ENCODE measurements at places on chromosomes 7 and 10.

- DNase-seq = no peak
Measured at GRCh38 chr7:40211276-40212003, 76.6 kb downstream of the SUGCT start.

- DNase-seq = no peak
Measured at GRCh38 chr7:158740657-158741293, 36.2 kb upstream of the NCAPG2 start.

DNA sequence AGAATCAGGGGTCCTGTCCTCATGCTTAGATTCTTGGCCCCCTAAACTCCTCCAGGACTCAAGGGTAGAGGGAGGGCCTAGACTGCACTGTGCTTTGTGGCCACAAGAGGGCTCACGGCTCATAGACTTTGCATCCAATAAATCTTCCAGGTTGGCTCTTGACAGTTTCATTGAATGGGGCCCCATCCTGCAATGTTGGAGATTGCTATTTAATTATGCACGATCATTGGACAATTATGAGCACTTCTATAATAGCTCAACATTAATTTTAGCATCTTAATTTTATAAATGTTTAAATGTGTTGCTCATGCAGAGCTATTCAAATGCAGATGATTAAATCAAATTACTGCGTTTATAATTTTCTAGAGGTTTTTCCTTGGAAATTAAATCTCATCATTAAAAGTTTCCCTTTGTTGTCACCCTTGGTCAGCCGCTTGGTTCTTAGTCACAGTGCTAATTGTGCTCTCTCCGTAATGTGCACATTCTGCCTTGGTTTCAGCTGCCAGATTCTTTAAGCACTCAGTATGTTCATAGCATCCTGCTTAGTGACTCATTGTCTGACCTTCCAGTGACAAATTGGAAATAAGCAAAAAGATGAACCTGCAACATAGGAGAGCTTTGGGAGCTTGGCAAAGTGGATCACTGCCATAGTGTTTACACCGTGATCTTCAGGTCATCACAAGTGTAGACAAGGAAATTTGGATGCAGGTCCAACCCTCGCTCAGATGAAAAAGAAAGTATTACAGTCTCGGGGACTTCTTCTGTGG, 33.4 kb upstream of the PLPP4 start:
- peak; percentile 18 for DNase-seq

DNA sequence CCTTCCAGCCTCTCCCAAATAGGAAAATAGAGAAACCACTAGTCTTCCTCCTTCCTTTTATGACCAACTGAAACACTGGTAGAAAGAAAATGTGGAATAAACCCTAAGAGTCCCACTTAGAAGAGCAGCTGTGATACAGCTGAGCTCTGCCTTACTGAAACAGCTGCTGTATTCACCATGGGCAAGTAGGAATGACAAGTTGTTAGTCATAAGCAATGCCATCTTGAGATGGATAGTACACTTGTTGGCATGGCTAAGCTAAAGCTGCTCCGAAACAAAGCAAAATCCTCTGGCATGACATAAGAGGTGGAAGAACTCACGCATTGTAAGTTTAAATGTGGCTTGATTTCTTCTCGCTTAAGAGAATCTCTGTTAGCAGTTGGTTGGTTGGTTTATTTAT, 48.3 kb upstream of the TMEM236 start:
- no peak for DNase-seq

DNA sequence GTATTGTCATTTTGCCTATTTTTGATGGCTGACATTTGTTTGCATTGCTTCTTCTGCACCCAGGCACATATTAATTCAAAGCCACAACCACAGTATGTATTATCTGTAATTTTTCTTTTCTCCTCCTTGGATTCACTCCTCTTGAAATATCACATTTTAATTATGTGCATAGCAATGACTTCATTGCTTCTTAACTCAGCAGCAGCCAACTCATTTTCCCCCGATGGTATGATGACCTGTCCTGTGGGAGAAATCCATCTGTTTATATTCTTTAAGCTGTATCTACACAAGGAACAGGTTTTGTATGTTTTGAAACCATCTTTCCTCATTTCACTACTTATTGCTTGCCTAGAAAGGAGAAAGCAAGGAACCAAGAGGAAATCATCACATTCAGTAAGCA, 588.8 kb downstream of the INHBA start:
- DNase-seq = no peak

DNA sequence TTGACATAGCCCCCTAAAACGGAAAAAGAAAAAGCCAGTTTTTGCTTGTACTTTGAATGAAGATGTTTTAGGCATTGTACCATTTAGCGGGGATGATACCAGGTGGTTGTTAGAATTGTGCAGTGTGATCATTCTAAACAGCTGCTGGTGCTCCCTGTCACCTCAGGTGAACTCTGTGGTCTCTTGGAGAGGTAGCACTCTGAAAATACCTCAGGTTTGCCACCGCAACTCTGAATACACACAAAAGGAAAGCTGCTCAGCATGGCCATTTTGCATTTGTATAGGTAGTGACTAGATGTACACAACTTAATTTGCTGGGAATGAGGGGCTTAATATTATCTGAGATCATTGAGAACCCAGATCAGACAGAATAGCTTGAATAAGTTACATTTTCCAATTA, 52.6 kb downstream of the PLEKHA8 start:
- DNase-seq = no peak

GRCh38 chr10:30985512-30985911, 46.2 kb downstream of the ZNF438 start:
- no peak for DNase-seq

DNA sequence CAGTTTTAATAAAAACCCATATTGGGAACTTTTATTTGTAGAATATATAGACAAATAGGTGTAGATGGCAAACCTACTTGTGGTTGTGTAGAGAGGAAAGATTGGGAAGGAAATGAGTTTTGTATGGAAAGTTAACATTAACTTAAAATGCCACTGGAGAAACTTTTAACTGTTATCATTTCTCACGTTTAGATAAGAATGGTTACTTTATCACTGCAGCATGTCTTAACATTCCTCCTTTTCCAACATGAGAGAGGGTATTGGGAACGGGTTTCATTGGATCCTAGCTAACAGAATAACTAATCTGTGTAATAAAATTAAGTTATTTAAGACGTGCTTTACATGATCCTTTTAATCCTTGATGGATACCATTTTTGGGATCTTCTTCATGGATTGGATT, 1.8 kb downstream of the LUC7L2 start:
- DNase-seq = no peak

DNA sequence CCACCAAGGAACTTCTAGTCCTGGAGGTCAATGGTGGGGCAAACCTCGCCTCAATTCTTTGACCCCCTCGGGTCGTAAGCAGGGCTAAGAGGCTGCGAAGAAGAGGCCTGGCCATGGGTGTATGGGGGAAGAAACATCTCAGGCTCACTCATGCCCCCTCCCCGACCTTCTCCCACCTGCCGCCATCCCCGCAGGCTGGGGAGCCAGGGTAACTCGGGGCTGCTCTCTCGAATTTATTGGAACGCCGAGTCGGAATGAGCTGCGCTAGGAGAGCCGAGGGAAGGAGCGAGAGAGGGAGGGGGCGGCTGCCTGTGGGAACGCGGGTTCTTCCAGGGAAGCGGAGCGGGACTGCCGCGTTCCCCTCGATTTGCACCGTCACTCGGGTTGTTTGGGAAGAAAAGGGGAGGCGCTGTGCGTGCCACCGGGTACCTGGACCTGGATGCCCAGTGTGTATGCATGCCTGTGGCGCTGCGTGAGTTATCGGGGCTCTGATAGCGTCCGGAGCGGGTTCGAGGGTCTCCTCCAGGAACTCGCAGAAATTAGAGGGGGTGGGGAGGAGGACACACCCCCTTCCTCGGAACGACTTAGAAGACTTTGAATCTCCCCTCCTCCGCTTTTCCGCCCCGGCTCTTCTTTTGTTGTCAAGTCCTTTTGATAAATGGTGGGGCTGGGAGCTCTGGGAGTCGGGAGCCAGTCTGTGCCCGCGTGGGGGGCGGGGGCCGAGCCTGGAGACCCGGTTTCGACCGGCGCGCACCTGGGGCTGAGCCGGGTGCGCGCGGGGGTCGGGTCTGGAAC, 1.8 kb upstream of the ZNF503 start:
- peak; percentile 15 for DNase-seq

GRCh38 chr7:80640846-80641245, 2.4 kb downstream of the CD36 start:
- no peak for DNase-seq

DNA sequence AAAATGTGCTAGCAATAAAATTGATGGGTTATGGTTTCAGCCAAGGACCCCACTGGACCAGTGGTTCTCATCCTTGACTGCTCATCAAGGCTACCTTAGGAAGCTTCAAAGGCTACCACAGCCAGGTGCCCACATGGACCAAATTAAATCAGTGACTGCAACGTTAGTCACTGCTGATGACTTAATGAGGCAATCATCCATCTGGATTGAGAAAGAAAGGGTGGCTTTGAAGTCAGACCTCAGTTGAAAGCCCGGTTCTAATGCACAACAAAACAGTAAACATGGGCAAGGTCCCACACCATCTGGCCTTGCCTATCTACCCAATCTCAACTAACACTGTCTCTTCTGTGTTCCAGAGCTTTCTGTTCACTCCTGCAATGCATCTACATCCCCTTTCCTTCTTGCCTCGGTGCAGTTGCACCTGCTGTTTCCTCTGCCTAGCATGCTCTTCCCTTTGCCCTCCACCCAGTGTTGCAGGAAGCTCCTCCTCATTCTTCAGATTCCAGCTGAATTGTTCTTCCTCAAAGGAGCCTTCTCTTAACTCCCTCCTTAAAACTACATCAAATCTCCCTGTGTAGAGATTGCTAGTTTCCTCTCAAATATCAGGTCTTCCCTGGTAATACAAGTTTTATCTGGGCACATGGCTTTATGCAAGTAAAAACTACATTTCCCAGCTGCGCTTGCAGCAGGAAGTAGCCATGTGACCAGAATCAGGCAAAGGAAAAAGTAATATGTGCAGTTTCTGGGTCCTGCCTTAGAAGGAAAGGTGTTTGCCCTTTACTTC, 10.3 kb upstream of the KCNK18 start:
- DNase-seq = no peak

GRCh38 chr7:28065308-28065707, 115.3 kb downstream of the JAZF1 start:
- DNase-seq = no peak

GRCh38 chr7:11786186-11786585, 45.8 kb downstream of the THSD7A start:
- no peak for DNase-seq

GRCh38 chr7:73865738-73866445, 4.9 kb downstream of the TMEM270 start:
- DNase-seq = peak; percentile 24

DNA sequence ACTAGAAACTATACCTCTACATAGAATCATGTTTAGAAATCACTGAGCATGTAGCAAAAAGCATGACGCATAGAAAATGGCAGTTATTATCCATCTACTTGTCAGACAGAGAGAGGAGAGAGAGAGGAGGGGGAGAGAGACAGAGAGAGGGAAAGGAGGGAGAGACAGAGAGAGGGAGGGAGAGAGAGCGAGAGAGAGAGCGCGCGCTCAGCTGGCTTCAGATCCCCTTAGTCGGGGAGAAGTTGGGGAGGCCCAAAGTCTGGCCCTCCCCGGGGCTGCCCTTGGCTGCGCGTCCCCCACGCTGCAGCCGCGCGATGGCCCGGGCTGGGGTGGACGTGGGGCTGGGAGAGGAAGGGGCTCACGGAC, 37.0 kb downstream of the CNPY1 start:
- DNase-seq = no peak

GRCh38 chr10:52623761-52624160, 148.8 kb downstream of the MBL2 start:
- DNase-seq = no peak

- DNase-seq = no peak
Measured at GRCh38 chr7:134699899-134700298, 53.2 kb downstream of the BPGM start.

Data from hippocampal formation (tissue), 2 donors.